ENCODE measurements at places on chromosomes 3 and 15.

GRCh38 chr3:189655617-189656016 lies 24.4 kb downstream of the TP63 start:
- DNase-seq = no peak

GRCh38 chr3:39144095-39144747 lies 9.2 kb downstream of the CSRNP1 start:
- no peak for DNase-seq

DNA sequence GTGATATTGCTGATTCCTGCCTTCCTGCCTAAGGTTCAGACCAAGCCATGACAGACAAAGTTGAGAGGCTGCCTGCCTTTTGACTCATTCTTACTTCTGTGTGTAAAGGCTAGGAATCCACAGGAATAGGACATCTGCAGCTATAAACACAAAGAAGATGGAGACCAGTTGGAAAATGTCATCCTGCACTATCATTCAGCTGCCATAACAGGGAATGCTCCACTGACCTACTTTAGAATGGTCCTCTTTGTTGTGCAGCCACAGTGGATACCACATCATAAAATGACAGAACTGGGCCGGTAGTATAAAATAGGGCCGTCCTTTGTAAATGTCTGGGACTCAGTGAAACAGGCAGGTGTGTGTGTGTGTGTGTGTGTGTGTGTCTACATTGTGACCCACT lies 75.1 kb downstream of the STAC start:
- DNase-seq = no peak

DNA sequence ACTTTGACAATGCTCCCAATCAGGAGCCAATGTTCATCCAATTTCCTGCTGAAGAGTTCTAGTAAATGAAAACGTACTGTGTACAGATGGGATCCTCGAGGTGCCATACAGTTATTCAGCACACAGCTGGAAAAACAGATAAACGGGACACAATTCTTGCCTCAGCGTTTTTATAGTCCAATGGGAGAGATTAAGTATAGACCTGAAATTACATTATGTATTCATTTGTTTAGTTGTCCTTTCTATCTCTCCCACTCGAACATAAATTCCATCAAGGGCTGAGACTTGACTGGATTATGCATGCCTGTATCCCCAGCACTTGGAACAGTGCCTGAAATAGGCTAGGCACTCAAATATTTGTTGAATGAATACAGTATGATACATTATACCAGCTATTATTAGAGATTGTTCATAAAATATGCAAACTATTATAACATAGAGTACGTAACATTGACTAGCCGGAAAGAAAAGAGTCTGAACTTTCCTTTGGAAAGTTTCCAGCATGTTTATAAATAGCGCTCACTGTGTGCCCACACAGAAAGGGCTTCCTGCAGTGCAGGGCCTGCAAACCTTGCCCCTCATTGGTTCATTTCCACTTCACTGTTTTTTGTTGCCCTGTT lies 27.4 kb upstream of the SNTN start:
- no peak for DNase-seq

DNA sequence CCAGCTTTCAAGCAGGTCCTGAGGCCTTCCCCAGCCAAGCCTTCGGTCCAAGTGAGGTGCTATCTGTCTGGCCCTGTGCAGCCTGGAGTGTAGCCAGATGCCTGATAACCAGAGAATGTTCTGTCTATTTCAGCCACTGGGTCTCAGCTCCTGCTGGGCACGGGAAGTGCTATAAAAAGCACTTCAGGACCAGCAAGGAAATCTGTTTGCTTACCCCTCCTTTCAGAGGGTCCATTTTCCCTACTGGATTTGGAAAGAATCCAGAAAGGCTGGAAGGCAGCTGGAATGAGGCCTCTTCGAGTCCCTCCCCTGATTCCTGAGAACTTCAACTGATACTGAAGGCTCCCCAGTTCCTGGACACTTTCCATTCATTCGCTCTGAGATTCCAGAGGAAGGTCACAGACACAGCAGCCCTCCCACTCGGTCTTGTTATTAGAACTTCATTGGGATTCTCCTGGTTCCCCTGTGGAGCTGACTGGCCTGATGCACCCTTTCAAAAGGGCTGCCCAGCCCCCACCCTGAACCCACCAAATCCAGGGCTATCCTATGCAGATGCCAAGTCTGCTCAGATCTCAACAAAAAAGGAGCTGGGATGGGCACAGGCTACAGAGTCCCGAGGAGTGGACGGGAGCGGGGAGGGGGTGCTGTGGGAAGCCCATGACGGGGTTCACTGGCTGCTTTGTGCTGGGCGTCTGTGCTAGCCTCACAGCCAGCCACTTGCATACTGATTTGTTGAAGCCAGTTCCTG lies 70.4 kb downstream of the UMPS start:
- peak; percentile 58 for DNase-seq

- DNase-seq = no peak
Observed at GRCh38 chr15:91515188-91515754, 338.2 kb upstream of the SLCO3A1 start.

DNA sequence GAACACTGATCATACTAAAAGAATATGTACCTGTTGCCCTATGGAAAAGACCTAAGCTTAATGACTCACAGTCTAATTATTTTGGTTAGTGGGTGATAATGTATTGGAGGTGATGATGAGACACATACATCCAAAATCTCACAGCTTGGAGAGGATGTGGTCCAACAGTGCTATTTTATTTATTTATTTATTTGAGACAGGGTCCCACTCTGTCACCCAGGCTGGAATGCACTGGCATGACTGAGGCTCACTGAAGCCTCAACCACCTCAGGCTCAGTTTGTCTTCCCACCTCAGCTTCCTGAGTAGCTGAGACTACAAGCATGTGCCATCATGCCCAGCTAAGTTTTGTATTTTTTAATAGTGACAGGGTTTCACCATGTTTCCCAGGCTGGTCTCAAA lies 35.0 kb downstream of the LPP start:
- no peak for DNase-seq

- no peak for DNase-seq
Observed at GRCh38 chr3:97464035-97464434, 300.5 kb upstream of the ARL6 start.

- no peak for DNase-seq
Observed at GRCh38 chr3:155991212-155991611, 120.8 kb downstream of the GMPS start.

GRCh38 chr3:127911421-127911931 lies 3.6 kb upstream of the KBTBD12 start:
- no peak for DNase-seq

GRCh38 chr15:70703096-70703878 lies 60.1 kb downstream of the UACA start:
- no peak for DNase-seq

GRCh38 chr3:127106456-127106855 lies 86.5 kb upstream of the PRR23E start:
- DNase-seq = no peak

DNA sequence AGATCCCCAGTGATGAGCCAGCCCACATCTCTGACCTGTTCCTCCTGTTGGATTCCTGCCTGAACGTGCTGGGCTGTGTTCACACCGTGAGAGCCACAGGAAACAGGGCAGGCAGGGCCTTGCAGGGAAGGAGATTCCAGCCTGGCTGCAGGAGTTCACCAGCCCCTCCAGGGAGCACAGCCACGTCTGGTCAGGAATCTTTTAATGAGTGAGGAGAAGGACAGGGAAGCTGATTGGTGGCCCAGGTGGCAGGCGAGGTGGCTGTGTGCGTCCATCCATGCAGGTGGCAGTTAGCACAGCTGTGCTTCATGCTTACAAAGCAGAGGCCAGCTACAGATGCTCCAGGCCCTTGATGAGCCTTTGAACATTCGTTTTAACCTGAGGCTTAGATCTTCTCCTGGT lies 10.5 kb downstream of the LRRK1 start:
- no peak for DNase-seq

GRCh38 chr15:49492830-49493229 lies 69.8 kb downstream of the FGF7 start:
- DNase-seq = no peak

- DNase-seq = no peak
Observed at GRCh38 chr3:16546186-16547010, 32.9 kb upstream of the RFTN1 start.

GRCh38 chr3:154872074-154872473 lies 208.0 kb upstream of the MME start:
- no peak for DNase-seq

DNA sequence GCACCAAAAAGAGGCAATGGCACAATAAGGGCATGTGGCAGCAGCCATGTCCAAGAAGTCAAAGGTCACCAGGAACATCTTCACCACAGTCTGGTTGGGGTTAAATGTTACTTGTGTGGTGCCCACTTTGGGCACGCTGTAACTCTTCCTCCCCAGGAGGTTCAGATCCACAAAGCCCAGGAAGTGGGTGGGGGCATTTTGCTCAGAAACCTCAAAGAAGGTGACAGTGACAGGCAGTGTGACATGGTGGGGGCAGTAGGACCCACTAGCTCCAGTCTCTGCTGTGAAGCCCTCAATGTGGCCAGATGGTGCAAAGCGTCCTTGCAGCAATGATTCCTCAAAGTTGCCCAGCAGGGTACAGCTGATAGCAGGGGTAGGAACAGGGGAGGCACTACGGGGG lies 5.8 kb downstream of the ZNF80 start:
- DNase-seq = no peak

GRCh38 chr3:64093825-64094712 lies 70.8 kb upstream of the PSMD6 start:
- no peak for DNase-seq

DNA sequence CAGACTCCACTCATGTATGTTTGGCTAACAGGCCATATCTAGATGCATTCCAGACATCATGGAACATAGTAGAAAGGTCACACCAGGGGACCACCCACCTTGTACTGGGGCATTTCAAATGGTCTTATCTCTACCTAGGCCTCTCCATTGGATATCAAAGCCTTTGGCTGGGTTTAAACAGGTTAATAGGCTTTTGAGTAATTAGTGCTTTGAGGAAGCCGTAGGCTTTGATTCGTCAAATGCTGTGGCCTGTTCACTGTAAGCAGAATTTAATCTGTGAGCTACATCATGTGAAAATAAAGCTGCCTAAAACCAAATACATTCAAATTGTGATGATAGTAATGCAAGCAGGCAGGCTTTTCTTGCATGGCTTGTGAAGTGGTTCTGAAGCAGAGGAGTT lies 129.5 kb downstream of the ST8SIA2 start:
- no peak for DNase-seq

- DNase-seq = no peak
Observed at GRCh38 chr3:45473841-45474240, 85.5 kb downstream of the LARS2 start.

DNA sequence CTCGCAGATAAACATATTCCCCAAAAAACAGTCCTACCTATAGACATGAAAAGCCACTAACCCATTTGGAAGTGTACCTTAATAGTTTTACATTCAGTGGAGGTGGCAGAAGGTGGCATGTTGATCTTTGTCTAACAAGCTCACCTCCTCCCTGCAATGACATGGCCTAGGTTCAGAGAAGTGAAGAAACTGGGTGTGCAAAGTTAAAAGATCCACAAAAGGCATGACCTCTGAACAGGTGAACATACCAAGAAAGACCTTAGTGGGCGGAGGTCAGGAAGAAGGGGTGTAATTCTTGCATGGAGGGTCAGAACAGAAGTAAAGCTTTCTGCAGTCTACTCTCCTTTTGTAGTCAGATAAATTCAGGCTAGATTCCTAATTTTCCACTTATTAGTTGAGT lies 822 bp downstream of the MRPL3 start:
- no peak for DNase-seq

GRCh38 chr15:64222573-64223366 lies 59.9 kb upstream of the PPIB start:
- no peak for DNase-seq

GRCh38 chr15:42110367-42110766 lies 16.0 kb upstream of the PLA2G4D start:
- no peak for DNase-seq

DNA sequence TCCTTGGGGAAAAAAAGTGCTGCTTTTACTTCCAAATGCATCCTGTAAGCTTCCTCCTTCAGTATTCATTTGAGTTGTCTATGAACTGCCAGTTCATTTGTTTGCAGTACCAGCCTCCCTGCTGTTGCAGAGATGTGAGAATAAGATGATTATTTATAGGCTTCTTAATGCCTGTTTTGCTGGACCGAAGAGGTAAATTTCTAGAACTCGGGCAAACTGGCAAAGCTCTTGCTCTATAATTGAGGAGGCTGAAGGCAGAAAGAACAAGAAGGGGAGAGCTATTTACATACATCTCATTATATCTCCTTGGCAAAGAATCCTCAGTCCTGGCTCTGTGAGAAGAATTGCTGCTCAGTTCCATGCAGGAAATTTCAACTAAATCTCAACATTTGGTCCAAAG lies 790.4 kb downstream of the GRM7 start:
- no peak for DNase-seq

DNA sequence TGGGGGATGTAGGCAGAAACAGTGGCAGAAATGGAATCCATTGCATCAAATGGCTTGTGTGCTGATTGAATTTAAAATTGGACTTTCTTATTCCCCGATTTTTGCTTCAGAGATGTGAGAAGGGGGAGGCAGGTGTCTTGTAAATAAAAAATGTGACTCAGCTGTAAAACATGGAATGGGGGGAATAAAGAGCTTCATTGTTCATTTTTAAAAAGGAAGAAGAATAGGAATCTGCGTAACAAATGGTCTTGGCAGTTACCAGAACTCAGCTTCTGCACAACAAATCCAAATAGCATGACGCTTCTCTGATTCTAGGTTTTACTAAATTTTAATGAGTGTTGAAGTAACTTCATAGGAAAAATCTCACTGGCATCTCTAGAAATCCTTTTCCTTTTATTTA lies 323.9 kb upstream of the GBE1 start:
- DNase-seq = no peak

- peak; percentile 77 for DNase-seq
Observed at GRCh38 chr15:90557186-90558084, 27.7 kb downstream of the CRTC3 start.

- DNase-seq = no peak
Observed at GRCh38 chr3:180116203-180116602, 79.5 kb upstream of the PEX5L start.

Data from ureter (tissue), 1 donor.